Right renal pelvis (tissue), 4 donors: ENCODE measurements at places on chromosomes 1 and 21.

DNA sequence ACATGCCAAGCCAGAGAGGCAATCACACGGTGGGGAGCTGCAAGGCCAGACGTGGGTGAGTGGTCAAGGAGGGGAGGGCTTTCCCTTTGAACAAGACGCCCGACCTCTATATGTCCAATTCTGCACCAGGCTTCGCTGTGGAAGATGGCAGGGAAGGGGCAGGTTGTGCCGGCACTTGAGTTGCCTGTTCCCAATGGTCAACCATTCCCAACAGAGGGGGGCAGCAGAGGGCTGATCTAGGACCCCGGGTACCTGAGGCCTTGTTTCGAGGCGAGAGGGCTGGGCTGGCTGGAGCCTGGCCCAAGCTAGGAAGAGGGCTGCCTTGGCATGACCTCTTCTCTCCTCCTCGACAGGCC lies 64.9 kb downstream of the TMEM53 start:
- no peak for DNase-seq

- DNase-seq = no peak
These were observed 691 bp upstream of the MPZL1 start for GRCh38 chr1:167720965-167721616.

DNA sequence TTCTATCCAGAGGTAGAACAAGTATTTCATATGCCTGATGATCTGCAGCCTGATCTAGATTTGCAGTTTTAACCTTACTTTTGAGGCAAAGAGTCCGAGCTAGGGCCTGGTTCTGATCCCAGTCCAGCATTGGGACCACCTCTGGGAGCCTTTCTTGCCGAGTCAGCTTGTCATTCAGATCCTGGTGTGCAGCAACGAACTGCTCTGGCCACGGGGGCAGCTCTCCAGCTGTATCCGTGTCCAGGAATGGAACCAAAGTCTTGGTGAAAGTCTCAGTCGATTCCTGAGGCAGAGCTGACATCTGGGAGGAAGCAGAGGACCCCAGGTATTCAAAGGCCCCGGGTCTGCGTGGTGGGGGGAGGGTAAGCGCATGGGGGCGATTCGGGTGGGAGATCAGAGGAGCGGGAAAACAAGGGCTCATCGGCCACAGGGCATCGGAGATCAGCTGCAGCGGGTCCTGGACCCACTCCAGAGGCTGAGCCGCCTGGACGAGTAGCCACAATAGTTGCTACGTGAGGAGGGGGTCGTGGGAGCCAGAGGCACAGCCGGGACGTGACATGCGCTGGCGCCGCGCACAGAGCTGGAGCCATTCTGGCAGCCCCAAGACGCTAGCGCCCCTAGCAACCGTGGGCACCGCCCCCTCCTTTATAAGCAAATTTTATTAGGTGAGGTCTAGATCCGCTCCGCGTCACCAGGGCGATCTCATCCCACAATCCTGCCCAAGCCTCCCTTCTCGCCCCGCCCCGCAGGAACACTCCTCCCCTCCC lies 32.4 kb upstream of the BSDC1 start:
- peak; percentile 29 for DNase-seq

- DNase-seq = no peak
These were observed 30.6 kb upstream of the NEK7 start for GRCh38 chr1:198125995-198126735.

DNA sequence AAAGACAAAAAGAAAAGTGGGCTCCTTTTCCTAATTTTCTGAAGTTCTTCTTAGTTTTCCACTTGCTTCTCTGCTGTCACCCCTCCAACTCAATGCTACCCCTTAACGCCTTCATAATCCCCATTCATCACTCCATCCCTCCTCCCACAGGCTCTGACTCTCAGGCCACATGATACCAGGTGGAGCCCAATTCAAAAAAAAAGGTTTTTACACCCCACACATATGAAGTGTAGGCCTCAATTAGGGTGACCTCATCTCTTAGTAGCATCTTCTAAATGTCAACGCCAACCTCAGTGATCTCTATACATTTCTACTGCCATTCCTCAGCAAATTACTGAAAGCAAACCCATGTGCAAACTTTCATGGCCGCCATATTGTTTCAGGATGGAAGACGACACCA lies 6.4 kb downstream of the SSBP3 start:
- DNase-seq = no peak

- DNase-seq = no peak
These were observed 32.1 kb upstream of the HSPA13 start for GRCh38 chr21:14414932-14415508.

- no peak for DNase-seq
These were observed 102.3 kb upstream of the NEK7 start for GRCh38 chr1:198054510-198054909.

- DNase-seq = no peak
These were observed 18.9 kb downstream of the SGIP1 start for GRCh38 chr1:66552829-66553228.

DNA sequence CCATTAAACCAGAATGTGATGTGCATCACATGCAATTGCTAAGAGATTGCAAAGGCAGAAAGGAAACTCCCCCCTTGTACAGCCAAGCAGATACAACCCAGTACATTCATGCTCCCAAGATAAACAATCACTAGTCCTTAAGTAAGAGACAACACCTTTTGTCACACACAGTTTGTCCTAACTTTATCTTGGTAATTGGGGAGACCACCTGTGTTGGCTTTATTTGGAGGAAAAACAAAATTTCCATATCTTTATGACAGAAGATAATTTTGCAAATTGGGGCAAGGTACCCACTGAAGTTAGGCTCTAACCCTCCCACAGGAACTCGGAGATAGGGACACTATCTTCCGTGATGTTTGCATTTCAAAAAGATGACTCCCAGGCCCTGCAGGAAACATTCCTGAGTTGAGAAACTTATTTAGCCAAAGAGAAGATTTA lies 175.0 kb upstream of the TNR start:
- no peak for DNase-seq

DNA sequence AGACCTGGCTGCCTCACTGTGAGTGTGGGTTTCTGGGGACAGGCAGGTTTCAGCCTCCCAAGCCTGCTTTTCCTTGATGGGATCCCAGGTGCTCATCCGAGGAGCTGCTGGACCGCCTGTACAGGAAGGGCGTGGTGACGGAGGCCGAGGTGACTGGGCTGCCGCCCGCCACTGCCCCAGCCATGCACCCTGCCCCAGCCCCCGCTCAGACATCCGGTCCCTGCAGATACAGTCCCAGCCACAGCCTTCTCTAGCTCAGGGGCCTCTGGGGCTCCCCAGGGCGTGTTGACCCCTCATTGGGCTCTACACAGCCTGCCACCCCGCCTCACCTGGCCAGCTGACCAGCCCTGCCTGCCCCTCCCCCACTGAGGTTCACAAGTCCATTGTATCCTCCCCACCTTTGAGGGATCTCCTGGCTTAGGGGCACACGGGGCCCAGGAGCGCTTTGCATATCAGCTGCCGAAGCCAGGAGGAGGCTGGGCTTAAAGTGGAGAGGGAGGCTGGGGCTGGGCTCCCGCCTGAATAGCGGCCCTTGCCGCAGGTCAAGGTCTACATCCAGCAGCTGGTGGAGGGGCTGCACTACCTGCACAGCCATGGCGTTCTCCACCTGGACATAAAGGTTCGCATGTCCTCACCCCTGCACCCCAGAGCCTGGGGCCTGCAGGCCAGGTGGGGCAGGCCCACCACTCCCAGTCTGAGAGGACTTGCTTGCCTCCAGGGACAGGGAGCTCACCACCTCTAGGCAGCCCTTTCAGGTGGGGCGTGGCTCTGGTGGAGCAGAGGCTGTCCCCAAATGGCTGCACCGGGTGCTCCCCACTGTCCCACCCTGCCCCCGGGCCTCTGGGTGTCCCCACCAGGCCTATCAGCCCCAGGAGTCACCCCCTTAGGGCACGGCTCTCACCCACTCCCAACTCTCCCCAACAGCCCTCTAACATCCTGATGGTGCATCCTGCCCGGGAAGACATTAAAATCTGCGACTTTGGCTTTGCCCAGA lies 38.5 kb downstream of the TRIM11 start:
- no peak for DNase-seq

DNA sequence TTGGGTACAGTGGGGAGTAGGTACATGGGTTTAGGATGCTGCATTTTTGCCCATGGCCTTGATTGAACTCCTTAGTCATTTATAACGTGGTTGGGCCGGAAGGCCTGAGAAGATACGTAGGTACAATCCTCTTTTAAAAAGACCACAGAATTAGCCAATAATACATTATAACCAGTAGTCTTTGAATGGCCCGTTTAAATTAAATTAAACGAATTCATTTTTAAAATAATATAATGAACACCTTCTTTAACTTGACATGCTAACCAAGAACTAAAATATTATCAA lies 20.1 kb upstream of the ADAR start:
- no peak for DNase-seq

DNA sequence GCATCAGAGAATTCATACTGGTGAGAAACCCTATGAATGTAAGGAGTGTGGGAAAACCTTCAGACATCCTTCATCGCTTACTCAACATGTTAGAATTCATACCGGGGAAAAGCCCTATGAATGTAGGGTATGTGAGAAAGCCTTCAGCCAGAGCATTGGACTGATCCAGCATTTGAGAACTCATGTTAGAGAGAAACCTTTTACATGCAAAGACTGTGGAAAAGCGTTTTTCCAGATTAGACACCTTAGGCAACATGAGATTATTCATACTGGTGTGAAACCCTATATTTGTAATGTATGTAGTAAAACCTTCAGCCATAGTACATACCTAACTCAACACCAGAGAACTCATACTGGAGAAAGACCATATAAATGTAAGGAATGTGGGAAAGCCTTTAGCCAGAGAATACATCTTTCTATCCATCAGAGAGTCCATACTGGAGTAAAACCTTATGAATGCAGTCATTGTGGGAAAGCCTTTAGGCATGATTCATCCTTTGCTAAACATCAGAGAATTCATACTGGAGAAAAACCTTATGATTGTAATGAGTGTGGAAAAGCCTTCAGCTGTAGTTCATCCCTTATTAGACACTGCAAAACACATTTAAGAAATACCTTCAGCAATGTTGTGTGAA lies 12.8 kb downstream of the ZFP69B start:
- DNase-seq = no peak

DNA sequence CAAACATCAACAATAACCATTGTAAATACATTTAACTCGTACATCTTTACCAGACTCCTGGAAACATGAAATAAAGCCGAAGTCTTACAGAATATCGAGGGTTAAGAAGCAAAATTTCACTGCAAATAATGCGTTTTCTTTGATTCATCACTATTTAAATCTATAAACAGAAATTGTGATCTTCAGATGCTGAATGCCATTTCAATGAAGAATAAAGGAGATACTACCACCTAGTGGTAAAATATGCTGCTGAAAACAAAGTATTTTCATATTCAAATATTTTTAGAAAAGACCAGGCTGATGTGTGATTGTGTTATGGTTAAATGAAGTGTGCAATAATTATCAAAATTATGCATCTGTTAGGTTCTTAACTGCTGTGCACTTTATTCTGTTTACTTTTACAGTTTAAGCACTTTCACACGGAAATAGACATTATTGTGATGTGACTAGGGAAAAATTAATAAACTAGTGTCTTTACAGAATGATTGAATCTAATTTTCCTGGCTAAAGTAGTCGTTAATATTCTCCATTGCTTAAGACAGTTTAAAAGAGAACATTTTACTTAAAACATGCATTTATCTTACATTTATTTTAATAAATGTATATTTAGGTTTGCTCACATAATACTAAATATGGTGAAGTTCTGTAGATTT lies 1093.1 kb downstream of the MRPL39 start:
- no peak for DNase-seq

DNA sequence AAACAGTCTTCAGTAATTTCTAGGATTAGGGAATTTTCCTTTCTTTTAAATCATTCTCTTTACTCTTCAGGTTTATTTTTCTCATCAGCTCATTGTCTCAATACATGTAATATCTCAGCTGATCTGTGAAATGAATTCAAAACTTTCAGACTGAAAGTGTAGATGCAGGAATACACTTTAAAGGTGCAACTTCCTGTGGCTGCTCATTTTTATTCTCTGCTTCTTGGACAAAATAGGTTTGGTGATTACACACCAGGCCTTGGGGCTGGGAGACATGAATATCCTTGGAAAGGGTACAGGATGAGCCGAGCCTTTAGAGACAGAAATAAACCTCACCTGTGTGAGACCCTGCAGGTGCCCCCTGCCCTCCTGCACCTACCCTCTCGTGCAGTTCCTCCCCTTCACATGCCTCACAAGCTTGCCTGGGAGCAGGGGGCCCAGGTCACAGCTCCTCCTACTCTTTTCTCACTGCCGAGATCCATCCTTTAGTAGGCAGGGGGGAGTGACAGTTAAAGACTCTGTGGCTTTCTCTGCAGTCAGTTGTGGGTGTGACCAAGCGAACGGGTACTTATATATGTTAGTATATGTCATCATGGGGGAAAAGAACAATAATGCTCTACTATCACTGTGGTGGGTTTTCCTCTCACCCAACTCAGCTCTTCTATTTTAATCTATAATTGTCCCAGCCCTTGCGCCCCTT lies 23.6 kb downstream of the XCL2 start:
- no peak for DNase-seq

- no peak for DNase-seq
These were observed 17.2 kb downstream of the HIVEP3 start for GRCh38 chr1:41901551-41901950.

GRCh38 chr21:16302851-16303282 lies 573.1 kb downstream of the USP25 start:
- DNase-seq = no peak

DNA sequence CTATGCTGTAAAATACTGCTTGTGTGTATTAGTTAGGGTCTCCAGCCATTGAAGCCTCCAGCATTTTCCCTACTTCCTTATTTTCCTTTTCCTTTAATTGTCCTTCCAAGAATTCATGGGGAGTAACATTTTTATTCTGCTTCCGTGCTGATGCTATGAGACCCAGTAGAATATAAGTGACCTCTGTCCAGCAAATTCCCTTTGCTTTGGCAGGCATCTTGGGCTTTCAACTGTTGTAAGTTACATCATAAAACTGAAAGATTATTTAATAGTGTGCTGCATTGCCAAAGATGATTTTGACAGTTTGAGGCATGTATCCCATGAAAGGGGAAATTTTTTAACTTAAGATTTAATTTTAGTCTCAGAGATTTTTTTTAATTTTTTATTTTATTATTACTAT lies 48.1 kb upstream of the B3GALT2 start:
- DNase-seq = no peak

DNA sequence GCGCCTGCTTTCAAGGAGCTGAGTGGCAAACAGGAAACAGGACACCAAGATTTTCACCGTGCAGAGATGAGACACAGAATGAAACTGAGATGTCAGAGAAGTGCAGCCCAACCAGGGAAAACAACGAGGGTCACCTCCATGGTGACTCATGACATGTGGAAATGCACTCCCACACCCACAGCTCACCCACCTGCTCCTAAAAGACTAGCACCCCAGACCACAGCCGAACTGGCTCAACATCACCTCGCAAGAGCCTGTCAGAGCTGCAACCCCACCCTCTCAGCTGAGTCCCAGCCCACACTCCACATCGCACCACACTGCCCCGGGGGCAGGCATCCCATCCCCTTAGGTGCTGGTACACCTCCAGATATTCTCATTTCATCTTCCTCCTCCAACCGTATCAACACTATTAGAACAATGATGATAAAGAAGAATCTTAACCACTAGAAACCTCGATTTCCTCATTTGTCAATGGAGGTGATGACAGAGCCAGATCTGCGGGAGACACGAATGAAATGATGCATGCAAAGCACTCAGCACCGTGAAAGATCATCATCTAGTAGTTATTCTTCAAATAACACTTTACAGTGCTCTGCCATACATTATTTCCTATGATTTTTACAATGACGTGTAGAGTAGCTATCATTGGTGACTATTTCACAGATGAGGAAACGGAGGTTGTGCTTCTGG lies 103.2 kb downstream of the DMRTB1 start:
- no peak for DNase-seq
